ENCODE measurements at places on chromosomes 5 and 9.

- DNase-seq = no peak
These were observed 40.6 kb downstream of the HACD4 start for GRCh38 chr9:20990867-20991266.

GRCh38 chr5:126878634-126879033 lies 101.7 kb downstream of the LMNB1 start:
- no peak for DNase-seq

DNA sequence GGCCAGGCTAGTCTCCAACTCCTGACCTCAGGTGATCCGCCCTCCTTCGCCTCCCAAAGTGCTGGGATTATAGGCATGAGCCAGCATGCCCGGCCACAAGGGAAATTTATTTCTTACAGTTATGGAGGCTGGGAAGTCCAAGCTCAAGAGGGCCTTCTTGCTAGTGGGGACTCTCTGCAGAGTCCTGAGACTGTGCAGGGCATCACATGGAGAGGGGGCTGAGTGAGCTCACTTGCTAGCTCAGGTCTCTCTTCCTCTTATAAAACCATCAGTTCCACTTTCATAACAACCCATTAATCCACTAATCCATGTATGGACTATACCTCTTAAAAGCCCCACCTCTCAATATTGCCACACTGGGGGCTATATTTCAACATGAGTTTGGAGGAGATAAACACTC lies 5.1 kb upstream of the SPIN1 start:
- no peak for DNase-seq

DNA sequence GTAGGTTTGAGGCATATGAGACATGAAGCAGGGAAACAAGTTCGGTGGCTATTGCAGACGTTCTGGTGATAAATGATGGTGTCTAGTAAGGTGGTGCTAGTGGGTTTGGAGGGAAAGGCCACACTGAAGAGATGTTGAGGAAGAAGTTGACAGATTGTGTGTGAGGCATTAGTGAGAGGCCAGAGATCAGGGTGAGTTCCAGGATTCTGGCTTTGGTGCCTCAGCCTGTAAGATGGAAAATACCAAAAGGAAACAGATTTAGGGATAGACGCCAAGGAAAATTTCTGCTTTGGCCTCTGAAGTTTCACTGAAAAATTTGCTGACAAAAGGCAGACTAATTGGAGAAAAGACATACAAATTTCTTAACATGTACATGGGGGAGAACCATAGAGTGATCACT lies 6.4 kb upstream of the PAIP1 start:
- DNase-seq = no peak

DNA sequence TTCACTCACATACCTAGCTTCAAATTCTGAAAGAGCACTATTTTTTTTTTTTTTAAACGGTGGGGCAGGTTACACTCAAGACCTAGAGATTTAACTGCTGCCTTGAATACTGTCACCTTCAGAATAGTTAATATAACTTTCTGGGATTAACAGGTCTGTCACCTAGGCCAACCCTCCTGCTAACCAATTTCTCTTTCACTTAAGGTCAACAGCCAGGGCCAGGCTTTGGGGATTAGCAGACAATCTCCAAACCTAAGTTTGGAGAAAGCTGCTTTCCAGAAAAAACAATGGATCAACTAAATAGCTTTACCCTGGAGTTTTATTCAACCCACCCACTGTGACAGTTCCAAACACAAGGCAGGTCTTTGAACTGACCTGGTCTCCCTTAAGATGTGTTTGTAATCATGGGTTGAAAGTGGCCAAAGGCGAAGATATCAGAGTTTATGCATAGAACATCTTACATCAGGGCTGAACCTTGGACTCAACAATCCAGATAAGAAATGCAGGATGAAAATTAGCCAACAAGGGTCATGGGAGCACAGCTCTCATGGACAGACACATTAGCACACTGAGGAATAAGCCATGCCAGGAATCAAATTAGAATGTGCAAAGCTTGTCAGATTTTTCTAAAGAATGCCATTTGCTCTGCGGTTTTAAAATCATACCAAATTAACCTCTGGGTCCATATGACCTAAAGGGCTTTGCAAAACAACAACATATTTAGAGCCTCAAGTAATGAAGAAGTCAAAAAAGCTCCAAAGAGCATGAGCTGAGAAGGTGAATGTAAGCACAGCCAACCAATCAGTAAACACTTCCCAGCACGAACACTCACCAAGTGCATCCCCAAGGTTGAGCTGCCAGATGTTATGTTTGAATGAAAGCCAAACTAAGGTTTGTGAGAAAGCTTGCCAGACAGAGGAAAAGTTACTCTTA lies 538.5 kb upstream of the DMAC1 start:
- DNase-seq = no peak

- DNase-seq = no peak
These were observed 47.8 kb downstream of the PTPN3 start for GRCh38 chr9:109450346-109450745.

- no peak for DNase-seq
These were observed 13.8 kb upstream of the ANXA1 start for GRCh38 chr9:73137914-73138313.

GRCh38 chr5:7753596-7753995 lies 97.3 kb downstream of the CFAP90 start:
- DNase-seq = no peak

GRCh38 chr9:115520646-115521045 lies 402.7 kb upstream of the TNC start:
- no peak for DNase-seq

DNA sequence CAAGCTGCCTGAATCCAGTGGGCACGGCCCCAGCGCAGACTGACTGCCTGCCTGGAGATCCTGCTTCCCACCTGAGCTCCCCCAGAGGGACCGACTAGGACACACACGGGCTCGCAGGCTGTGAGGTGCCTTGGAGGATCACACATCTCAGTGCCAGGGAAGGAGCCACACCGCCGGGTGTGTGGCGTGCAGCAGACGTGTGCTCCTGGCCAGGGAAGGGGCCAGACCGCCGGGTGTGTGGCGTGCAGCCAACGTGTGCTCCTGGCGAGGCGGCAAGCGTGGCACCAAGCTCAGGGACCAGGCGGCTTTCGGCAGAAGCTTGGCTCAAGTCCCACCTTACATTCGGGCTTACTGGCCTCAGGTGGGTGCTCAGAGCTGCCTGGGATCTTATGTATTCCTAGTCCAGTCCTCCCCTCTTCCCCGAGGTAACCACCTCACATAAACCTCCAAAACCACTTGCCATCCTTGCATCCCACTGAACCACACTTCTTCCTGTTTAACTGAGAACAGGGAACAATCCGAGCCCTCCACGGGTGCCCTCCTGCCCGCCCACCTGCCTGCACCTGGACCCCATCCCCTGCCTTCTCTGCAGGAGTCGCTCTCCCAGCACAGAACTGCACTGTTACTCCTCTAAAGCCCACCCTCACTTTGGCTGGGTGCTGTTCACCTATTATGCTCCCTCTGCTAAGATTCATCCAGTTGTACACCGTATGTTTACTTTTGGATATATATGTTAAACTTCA lies 22.4 kb upstream of the MRNIP start:
- DNase-seq = no peak
